ENCODE measurements at places on chromosomes 7 and 10.

DNA sequence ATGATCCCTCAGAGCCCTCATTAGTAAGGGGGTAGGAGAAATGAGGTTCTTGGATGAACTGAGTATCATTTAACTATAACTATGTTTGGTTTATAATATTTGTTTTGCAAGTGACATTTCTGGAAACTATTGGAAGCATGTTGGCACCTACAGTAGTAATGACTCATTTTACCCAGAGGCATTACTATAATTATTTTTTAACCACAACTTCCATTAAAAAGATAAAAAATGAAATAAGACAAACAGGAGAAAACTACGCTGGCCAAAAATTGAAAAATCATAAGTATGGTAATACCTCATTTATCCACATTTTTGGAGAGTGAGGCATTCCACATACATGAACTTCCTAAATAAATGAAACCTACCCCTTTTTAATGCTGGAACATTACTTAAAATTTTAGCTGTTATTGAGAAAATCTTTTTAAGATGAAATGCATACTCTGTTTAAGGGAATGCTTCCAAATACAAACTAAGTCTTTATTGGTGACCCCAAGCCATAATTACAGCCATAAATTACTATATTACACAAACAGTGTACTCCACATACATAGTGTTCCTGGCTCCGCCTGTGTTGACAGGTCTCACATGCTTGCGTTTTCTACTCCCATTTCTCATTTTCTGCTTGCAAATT, 84.6 kb upstream of the CAPZA2 start:
- DNase-seq = no peak

DNA sequence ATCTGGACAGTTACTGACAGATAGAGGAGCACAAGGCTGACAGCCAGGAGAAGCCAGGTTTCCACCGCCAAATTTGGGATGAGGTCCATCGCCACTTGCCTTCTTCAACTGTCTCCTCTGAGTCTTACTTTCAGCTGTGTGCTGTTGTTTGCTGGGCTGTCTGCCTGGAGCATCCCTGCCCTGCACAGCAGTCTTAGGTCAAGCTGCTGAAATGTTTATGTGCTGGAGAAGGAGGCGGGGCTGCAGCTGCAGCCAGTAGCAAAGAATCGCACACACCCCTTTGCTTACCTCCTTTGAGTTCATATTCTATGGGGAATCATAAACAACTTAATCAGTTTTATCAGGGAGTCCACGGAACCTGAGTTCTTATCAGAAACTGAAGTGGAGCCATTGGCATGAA, 20.1 kb upstream of the CYP3A5 start:
- DNase-seq = no peak

DNA sequence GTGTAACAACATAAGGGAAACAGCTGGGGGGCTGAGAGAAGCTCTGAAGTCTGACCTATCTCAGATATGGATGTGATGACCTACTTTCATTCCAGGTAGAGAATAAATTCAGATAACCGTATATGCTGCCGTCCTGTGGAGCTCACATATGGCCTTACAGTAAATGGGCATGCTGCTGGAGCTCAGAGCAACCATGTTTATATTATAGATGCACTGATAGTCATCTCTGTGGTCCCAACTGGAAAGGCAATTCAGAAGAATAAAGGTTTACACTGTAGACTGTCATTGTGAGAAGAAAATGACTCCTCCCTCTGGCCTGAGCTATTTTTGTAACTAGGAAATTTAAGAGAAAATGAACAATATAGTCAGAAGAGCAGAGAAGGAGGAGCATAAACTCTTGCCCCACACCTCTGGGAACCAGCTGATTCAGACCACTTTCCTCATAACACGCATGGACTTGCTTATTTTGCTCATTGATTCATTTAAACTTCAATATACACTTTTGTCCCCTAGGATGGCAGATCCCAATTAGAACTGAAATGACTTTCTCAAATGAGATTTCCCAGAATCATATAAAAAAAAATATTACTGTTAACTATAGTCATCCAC, 69.9 kb upstream of the NXPH1 start:
- no peak for DNase-seq

GRCh38 chr7:152597507-152597906, 78.4 kb downstream of the XRCC2 start:
- DNase-seq = no peak

GRCh38 chr10:7596356-7596755, 70.4 kb downstream of the ITIH5 start:
- no peak for DNase-seq

DNA sequence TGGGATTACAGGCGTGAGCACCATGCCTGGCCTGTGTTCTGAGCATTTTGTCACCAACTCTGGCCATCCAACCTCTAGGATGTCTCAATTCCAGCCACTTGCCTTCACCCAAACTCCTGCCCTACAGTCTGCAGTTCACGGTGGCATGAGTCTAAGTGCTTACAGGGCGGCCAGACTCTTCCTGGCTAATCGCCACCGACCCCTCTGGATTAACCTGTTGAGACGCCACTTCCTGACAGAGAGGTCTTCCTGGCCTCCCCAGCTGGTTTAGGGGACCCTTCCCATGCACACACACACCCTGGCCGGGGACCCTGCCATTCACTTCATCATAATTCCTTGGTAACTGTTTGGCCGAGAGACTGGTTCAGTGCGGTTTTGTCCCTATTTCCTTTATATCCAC, 211.5 kb upstream of the SH2B2 start:
- DNase-seq = no peak

DNA sequence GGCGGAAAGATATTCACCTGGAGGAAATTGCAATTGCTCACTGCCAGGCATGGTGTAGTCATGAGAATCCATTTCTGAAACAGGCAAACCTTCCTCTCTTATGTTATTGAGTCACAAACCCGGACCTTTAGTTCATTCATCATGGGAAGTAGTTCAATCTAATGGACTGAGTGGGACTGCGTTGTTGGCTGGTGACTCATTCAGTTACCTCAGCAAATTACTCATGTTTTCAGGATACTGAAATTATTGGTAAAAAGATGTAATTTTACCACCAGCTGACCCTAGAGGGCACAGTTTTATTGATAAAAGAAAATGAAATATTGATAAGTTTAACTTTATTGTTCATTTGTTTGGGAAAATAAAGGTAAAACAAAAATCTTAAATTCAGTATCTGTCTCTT, 1194.4 kb upstream of the SORCS1 start:
- DNase-seq = no peak

- no peak for DNase-seq
Observed at GRCh38 chr10:127215866-127216265, 19.5 kb upstream of the INSYN2A start.

DNA sequence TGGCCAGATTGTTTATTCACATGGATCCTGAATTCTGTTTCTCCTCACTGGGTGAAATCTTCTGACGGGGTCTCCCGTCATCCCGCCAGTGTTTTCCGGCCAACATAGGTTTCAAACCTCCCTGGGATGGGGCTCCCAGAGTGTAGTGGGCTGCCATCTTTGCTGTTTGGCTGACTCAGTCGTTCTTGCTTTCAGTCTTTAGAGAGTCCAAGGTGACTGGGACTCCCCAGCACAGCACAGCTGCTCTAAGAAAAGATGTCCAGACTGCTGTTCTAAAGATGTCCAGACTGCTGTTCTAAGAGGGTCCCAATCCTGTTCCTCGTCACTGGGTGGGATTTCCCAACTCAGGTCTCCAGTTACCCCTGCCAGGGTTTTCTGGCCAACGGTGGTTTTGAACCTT, 801.9 kb upstream of the IGFBP3 start:
- no peak for DNase-seq

DNA sequence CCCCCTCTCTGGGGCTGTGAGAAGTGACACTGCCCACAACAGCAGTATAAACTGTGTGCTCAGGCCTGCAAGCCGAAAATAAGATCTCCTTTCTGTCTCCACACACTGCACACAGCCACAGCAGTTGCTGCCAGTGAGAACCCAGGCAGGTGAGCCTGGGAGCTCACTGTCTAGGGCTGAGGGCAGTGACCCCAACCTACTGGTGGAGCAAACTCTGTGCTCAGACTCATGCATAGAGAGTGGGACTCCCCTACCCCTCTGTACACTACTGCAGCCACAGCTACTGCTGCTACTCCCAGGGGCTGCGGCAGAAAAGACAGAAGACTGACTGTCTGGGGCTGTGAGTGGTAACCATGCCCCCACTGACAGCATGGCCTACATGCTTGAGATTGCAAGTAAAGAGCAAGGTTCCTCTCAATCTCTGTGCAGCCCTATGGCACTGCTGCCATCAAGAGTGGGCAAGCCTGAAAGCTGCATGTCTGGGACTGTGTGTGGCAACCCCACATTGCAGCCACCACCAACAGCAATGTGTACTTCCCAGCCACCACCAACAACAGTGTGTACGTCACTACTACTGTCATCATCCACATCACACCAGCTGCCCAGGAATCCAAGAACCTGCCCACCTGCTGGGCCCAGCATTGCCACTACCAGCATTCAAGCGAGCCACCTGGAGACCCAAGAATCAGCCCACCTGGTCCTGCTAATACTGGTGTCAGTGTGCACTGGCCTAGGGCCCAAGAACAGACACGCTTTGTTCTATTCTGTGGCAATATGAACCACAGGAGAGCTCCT, 226.1 kb downstream of the XPNPEP1 start:
- DNase-seq = no peak

- DNase-seq = no peak
Observed at GRCh38 chr7:113207931-113208330, 89.6 kb upstream of the SMIM30 start.

- DNase-seq = no peak
Observed at GRCh38 chr7:22578007-22578733, 78.2 kb upstream of the STEAP1B start.
